ENCODE measurements at places on chromosomes 4 and X.
A peak's percentile ranks its signal among the peaks of the same experiment; 100 is the strongest.

DNA sequence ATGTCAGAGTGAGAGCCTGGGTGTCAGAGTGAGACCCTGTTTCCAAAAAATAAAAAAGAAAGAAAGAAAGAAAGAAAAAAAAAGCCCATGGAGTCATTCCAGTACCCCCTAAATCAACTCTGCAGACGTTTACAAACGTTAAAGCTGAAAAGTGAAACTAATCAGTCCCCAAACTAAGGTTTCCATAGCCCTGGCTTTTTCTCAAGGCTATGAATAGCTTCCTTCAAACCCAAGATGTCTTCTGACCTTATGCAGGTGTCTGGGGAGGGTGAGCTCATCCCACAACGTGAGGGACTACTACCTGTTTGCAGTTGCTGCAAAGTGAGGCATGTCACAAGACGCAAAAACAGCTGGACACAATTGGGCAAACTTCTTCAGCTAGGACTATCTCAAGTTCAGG, 144.0 kb downstream of the SH3KBP1 start:
- DNase-seq, result no peak

DNA sequence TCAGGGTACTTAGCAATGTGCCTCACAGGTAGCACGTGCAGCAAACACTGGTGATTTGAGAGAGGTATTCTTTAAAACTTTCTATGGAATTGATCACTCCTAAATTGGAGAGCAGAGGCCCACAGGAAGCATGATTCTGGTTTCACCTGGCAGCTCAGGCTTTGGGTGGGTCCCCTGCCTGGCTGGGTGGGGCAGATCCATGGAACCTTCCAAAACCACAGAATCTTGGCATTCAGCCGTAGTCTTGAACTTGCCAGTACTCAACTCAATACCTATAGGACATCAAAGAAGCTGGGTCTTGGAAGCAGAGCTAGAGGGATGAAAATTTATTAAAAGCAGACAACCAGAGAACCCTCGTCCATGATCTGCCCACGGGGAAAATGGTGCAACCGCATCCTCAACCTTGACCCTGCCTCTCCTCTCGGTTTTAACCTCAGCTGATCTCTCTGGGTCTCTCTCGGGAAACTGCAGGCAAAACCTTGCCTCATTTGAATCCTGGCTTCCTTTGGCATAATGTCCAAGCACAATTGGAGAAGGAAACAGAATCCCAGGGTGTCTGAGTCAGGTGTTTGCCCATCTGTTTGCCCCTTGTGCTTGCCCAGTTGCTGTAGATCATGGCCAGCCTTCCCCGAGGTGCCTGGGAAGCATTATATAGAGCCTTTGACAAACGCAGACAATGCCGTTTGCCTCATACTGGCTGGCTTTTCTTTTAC, 22.9 kb downstream of the OTOP1 start:
- DNase-seq, result no peak

DNA sequence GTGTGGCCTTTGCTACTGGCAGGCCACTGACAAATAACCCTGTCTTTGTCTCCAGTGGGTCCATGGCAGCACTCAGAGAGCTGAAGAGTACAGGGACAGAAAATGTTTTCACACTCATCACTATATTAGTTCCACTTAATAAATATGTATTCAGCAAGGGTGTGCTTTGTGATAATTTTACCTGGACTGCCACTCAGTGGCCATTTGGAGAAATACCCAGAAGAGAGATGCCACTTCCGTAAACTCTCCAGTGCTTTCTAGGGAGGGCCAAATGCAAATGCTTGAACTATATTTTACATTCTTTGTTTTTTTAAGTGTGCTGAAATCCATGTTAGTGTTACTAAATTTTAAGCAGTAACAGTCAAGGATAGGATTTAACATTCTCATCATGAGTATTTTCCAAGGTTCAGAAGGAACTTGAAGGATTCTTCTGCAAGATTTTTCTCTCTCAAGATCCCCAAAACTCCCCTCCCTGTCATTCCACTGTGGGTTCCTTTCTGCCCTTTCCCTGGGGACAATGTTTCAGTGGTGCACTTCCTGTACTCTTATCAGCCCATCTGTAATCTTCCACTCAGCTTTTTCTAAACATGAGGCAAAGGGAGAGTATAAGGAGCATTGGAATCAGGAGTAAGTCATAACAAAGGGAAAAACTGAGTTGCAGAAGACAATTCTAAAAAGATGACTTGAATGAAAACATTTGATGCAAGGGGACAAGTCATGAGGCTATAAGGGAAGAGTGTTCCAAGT, 46.0 kb downstream of the TFDP3 start:
- no peak for DNase-seq

DNA sequence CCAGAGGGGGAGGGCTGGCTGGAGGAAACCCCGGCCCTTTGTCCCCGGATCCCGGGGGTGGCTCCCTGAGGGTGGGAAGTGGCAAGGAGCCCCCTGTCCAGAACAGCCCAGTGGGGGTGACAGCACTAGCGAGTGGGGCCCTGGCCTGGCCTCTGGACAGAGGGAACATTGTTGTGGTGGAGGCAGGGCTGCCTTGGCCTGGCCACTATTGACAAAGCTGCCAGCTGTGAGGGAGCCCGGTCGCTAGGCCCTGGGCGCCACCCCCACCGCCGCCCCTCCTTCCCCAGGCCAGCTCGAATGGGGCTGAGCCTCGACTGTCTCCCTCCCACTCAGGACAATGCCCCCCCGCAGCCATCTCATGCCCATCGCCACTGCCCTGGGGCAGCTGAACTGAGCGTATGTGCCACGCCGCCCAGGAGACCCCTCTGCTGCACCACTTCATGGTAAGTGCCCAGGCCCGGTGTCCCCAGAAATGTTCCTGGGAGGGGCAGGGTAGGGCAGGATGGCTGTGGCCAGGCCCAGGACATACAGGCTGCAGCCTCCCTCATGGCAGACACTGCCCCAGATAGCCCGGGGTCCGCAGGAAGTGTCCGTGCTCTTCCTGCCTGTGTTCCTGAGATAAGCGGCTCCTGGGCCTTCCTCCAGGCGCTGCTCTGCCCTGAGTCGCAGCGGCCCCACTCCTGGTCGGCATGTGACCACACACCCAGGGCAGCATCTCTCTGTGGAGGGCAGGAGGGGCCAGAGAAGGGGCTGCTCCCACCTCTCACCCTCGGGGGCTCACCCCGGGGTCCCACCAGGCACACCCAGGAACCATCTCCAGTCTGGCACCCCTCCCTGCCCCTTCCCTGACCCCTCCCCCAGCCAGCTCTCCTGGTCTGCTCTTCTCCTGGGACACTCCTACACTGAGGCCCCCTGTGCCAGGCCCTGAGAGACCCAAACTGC, 1.4 kb downstream of the PLXNB3 start:
- no peak for DNase-seq

GRCh38 chrX:110146521-110146920, 143.6 kb downstream of the TMEM164 start:
- peak; percentile 79 for DNase-seq

DNA sequence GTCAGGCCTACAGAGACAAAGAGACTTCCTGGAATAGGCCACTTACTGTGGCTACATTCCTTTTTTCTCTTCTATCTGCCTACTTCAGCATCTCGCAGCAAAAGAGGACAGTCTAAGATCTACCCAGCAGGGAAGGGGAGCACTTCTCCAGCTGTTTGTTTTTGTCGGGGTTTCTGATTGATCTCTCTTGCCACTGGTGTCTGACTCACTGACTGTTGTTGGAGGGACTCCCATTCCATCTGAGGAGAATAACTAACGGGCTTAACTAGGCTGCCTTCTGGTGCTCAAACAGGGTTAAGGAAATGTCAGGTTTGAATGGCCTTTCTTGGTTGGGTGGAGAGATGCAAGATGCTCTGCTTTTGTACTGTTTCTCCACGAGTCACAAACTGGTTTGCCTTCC, 100.2 kb upstream of the TMEM164 start:
- DNase-seq, result no peak

GRCh38 chr4:184193556-184194525, 23.8 kb downstream of the ENPP6 start:
- DNase-seq, result no peak

DNA sequence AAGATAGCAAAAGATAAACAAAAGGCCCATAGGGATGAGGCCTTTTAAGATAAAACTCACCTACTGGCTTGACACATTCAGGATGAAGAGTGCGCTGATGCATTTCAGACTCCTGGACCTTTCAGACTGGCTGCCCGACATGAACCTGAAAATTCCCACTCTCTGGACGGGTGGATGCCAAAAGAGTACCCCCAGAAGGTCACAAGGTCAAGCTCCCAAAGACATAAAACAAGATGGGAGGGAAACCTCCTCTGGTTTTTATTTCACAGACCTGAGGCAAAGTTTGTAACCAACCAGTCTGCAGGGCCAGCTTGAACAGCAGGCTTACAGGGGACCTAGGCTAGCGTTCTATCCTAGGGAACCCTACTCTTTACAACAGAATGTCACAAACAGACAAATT, 123.2 kb upstream of the GC start:
- DNase-seq, result no peak

DNA sequence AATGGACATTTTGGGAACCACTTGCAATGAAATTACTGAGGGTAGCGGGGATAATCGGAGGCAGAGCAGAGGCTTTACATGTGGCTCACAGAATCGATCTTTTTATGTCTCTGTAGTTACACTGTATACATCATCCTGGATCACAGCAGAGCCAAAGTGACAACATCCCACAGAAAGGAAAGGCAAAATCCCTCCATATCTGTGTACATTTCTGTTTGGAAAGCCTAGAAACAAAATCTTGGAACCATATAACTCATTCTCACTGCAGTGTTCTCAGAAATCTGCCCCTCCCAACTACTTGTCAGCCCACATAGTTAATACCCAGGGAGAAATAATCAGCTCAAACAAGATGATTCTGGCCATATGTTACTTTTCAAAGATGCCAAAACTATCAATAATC, 211.6 kb downstream of the DCLK2 start:
- no peak for DNase-seq

- DNase-seq, result peak; percentile 49
These were observed 95.1 kb downstream of the USP9X start for GRCh38 chrX:41180194-41180908.

DNA sequence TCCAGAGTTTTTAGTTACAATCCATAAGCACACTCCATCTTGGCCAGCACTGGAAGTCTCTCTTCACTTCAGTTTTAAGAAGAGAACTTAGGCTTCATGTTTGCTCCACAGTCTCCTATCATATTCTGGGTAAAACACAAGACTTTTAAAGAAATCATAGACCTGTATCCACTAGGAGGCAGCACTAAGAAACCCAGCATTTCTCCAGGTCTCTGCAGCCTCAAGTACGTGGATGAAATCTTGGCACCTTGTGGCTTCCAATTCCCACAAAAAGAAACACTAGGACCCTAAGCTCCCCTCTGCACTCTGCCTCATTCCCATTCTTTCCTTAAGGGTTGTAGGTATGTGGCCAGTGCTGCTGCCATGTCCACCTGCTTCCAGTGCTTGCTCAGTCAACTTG, 367.3 kb upstream of the CASK start:
- no peak for DNase-seq

- no peak for DNase-seq
These were observed 135.4 kb downstream of the ASMT start for GRCh38 chrX:1750267-1750666.

DNA sequence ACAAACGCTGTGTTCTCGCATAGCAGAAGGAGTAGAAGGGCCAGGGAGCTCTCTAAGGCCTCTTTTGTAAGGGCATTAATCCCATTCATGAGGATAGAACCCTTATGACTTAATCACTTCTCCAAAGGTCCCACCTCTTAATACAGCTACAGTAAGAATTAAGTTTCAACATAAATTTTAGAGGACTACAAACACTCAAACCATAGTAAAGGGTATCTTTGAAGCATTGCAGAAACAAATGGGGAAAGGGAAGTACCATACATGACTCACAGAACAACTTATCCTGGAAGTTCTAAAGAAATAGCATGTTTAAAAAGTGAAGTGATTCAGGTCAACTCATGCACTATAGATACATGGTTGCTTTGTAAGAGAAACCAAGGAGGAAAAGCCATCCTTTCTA, 680.8 kb downstream of the RPA4 start:
- no peak for DNase-seq

GRCh38 chr4:3262208-3263052, 13.5 kb downstream of the MSANTD1 start:
- DNase-seq, result no peak

Measured in hematopoietic multipotent progenitor cell treated with erythropoietin and hydrocortisone succinate and interleukin-3 and kit ligand, for 17 days (in vitro differentiated cells).